ENCODE measurements at places on chromosomes 5 and 9. TPM values are rescaled to one million over a fixed set of nuclear protein-coding genes. Genes with fewer than 3 reads are reported as not detected.
A peak's percentile ranks its signal among the peaks of the same experiment; 100 is the strongest.

Gene PCDHGA6
- 2.4 TPM for polyA plus RNA-seq

Gene ARID3C
- polyA plus RNA-seq = 0.20 TPM

Gene THOC3
- polyA plus RNA-seq = 18.8 TPM

Gene GMCL2
- polyA plus RNA-seq = not detected

Gene AGTPBP1
- 12.8 TPM for polyA plus RNA-seq

Gene LAMC3
- polyA plus RNA-seq = 1.1 TPM

Gene FOXD4L5
- 1.0 TPM for polyA plus RNA-seq

DNA sequence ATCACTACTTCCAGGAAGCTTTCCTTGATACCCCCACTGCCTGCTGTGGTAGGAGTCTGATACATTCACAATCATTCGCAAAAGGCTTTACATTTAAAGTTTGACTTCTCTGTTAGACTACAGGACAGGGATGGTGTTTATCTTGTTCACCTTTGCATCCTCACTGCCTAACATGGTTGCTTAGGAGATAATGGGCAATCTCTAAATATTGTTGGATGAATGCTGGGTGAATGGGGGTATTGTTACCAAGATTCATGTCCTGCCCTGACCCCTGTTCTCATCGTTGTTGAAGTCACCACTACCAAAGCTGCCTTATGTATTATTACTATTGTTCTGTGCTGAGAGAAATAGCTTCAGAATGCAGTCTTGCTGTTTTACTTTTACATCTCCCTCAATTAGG is 7.7 kb upstream of the TMEFF1 start:
- DNase-seq = no peak

- DNase-seq = no peak
These were observed 24.2 kb downstream of the IL9 start for GRCh38 chr5:135871268-135871915.

GRCh38 chr9:19641046-19641445 is 147.8 kb downstream of the SLC24A2 start:
- DNase-seq = no peak

- DNase-seq = no peak
These were observed 105.5 kb downstream of the STRBP start for GRCh38 chr9:123162791-123163345.

- peak; percentile 73 for DNase-seq
These were observed 2.1 kb upstream of the TRAF1 start for GRCh38 chr9:120928483-120929228.

GRCh38 chr5:159749146-159749545 is 167.1 kb upstream of the ADRA1B start:
- no peak for DNase-seq

GRCh38 chr5:168985454-168985853 is 315.5 kb downstream of the SLIT3 start:
- DNase-seq = no peak

DNA sequence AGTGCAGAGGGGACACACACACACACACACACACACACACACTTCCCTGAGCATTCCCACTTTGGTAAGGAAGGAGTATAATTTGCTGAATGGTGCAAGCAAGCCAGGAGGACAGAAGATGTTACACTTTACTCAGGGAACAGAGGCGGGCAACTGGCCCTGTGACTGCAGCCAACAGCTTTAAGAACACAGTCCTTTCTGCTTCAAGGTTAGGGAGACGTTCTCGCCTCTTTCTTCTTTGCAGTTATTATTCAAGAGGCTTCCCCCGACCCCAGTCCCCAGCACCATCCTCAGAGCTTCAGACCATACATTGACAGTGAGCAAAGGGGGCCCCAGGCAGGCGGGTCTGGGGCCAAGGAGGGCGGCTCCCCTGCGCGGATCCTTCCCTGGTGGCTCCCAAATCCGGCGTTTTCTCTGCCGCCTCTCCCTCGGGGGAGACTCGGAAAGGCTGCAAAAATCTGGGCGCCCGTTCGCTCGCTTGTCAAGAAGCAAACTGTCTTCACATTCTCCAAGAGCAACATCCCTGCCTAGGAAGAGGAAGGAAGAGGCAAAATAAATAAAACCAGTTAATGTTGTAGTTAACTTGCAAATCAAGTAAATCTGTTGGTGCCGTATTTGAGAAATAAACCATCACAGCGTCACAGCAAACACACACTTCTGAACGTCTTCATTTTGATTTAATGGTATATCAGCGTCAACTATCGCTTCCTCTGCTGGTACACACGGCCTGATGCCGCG is 3.8 kb upstream of the LHX2 start:
- DNase-seq = peak; percentile 26

DNA sequence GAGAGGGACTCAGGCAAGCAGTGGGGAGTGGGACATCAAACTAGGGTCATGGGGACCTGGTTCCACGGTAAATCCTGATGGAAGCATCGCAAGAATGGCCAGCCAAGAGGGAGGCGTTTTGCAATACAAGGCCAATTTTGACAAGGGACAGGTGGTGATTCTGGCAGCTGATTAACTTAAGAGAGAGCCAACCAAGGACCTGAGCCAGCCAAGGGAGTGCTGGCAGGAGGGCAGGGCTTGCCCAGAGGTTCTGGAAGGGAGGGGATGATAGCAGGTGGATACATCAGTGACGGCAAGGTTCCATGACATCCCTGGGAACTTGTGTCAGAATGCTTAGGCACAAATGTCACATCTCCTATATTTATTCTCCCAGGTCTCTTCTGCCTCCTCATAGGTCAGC is 32.8 kb upstream of the PUM3 start:
- DNase-seq = no peak

- DNase-seq = no peak
These were observed 76.6 kb upstream of the ACTBL2 start for GRCh38 chr5:57559110-57559635.

- DNase-seq = no peak
These were observed 32.9 kb downstream of the NXNL2 start for GRCh38 chr9:88567870-88568269.

DNA sequence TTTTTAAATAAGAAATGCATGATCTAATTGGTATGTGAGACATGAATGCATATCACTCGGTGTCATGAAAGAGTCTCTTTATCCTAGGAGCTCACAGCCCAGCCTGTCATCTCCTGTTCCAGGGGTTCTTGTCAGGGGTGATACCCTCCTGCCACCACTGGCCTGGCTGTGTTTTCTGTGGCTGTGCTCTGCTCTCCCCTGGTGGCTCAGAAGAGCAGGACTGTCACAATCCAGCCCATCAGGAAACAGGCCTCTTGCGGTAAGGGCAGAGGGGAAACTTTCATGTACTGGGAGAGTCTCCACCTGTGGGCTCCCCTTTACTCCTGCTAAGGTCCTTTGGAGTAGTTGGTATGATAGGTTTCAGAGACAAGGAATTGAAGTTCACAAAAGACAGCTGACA is 240.2 kb upstream of the GLRA1 start:
- no peak for DNase-seq

- DNase-seq = no peak
These were observed 659.8 kb downstream of the IRX1 start for GRCh38 chr5:4255441-4255840.

- no peak for DNase-seq
These were observed 14.4 kb downstream of the STK10 start for GRCh38 chr5:172173564-172174153.

GRCh38 chr9:130446101-130446861 is 1.5 kb downstream of the ASS1 start:
- DNase-seq = peak; percentile 93

- no peak for DNase-seq
These were observed 14.8 kb downstream of the IL9 start for GRCh38 chr5:135880801-135881200.

GRCh38 chr9:83560169-83560826 is 22.1 kb upstream of the FRMD3 start:
- DNase-seq = no peak

GRCh38 chr9:100355561-100355960 is 2.8 kb upstream of the TEX10 start:
- DNase-seq = no peak

- no peak for DNase-seq
These were observed 270.2 kb downstream of the PSAT1 start for GRCh38 chr9:78566948-78567675.

DNA sequence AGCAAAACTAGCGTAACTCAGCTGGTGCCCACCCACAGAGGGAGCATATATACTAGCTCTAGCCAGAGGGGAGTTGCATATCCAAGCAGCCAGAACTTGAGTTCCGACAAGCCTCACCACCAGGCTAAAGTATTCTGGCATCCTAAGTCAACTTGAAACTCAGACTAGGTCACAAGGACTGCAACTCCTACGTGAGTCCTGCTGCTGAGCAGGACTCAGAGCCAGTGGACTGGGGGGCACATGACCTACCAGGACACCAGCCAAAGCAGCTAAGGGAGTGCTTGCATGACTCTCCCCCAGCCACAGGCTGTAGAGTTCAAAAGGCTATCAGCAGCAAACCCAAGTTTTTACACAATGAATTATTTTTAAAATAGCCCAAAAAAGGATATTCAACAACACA is 26.1 kb downstream of the SPDL1 start:
- no peak for DNase-seq

GRCh38 chr5:52783226-52783959 is 4.3 kb upstream of the ITGA1 start:
- DNase-seq = no peak

DNA sequence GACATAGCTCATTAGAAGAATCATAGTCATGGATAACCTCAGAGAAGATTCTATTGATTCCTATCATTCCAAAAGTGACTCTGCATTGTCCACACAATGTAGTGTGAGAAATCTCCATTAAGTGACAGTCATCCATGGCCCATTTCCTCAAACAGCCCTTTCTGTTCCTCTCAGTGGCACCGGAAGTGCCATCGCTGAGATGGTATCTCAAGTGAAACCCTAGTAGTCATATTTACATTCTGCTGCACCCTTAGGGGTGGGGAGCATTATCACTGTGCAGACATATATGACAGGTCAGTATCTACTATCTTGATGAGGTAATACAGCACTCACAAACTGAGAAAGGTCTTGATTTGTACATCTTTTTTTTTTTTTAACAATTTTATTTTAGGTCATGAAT is 55.4 kb upstream of the MIER3 start:
- no peak for DNase-seq

All from muscle of back (tissue), 13 donors.